HFFc6 (cell line): ENCODE measurements at places on chromosomes 5 and 9. TPM values are rescaled to one million over a fixed set of nuclear protein-coding genes. Genes with fewer than 3 reads are reported as not detected.
A peak's percentile ranks its signal among the peaks of the same experiment; 100 is the strongest.

DNA sequence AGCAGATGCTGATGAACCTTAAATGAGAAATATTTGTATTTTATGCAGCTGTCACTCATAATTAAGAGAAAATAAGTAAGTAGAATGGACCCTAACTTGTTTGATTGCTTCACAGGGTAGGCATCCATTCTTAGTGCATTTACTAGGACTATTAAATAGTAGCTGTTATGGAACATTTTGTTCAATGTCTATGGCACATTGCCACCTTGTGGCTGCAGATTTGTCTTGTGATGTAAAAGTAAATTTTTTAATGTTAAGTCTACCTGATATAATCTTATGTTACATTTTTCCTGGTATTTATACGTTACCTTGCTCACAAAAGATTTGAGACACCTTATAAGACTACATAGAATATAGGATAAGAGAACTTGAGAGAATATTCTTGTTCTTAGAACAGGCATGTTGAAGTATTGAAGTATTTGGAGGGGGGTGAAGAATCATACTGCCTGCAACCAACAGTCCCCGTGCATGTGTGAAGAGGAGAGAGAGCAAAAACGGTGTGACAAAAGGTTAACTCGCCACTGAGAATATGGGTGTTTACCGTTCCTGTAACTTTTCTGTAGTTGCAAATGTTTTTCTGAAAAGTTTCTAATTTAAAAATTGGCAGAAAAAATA is 161.1 kb downstream of the MAST4 start:
- peak; percentile 37 for DNase-seq

DNA sequence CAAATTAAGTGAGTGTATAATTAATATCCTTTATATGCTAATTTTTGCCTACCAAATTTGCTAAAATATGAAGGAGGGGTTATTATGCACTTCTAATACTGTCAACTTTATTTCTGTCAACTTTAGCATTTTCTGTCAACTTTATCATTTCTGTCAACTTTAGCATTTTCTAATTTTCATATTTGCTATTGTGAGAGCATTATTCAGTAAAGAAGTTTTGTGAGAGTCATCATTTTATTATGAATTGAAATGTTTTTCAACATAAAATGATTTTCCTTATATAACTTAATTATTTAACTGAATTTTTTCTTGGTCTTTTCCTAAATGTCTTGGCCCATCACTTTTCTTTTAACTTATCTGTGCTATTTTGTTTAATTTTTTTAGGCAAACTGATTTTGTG is 58.2 kb downstream of the FBXO4 start:
- DNase-seq: no peak

DNA sequence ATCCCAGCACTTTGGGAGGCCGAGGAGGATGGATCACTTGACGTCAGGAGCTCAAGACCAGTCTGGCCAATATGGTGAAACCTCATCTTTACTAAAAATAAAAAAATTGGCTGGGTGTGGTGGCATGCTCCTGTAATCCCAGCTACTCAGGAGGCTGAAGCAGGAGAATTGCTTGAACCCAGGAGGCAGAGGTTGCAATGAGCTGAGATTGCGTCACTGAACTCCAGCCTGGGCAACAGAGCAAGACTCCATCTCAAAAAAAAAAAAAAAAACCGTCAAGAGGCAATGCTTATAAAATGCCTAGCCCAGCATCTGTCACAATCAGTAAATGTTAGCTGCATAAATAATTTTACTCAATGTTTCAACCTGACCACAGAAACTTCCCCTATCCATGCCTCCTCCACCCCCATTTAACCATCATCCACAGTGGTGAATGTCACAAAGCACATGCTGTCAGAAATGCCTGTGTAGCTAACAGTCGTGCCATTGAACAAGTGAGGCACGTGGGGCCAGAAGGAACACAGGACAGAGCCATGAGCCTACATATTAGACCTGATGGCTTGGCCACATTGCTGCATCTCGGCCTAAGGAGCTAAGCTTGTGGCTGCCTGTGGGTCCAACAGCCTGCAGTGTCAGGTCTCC is 16.8 kb upstream of the TCOF1 start:
- DNase-seq: no peak

DNA sequence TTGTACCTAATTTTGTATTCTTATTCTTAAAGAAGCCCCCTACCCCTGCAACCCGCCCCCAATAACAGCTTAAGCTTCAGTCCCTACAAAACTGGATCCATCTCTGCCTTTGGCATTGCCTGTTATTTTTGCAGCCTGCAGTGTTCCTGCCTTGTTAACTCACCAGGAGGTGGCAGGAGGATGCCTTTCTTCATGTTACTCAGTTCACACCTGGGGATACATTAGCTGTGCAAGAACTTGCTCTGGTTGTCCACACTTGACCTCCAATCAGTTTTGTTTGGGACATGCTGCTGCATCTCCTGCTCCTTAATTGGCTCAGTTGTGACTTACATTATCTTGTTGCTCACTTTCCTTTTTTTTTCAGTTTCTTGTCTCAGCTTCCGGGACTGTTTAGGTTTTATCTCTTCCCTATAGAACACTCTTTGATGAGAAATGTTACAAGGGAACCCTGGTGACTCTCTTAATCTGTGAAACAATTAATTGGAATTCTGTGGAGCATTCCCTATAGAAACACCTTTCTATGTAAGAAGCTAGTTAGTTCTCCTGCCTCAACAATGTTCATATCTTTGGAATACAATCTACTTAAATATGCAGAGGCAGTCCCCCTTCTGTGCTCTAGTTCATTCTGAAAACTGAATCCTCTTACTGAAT is 467.7 kb upstream of the ACO1 start:
- DNase-seq: no peak

DNA sequence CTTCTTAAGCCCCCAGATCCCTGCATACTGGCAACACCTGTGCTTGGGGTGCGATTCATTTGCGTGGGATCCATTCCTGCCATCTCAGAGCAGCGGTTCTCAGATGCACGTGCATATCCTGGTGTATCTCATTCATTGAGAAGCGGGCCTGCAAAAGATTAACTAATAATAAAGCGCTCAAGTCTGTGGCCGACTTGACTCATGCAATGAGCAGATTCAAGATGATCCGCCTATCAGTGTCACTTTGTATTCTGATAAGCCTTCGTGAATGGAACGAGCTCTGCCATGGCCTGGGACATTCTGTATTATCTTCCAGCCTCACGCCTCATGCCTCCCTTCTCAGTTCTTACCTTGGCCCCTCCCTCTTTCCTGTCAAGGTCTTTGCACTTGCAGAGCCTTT is 22.3 kb downstream of the C1QTNF2 start:
- DNase-seq: no peak

GRCh38 chr9:117187498-117187897 is 227.4 kb downstream of the ASTN2 start:
- no peak for DNase-seq

DNA sequence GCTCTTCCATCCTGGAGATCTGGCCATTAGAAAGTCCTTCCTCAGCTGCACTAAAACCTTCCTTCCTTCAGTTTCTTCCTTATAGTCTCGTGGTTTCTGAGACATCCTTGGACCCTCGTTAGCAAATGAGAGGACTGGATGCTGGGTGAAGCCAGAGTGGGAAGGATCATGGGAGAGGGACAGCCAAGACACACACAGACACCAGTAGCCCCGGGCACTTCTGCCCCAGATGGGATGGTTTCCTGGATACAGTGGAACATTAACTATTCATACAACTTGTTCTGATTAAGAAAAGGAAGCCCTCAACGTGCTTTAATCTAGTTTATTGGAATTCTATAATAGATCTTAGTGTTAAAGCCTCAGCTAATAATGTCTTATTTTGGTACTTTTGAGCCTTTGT is 125.5 kb downstream of the SEC61B start:
- no peak for DNase-seq

Gene ELOVL7
- not detected in 3 replicates for total RNA-seq

Gene ANKRD18B
- 5.1 and 7.5 TPM in 2 replicates for total RNA-seq

Gene SYK
- total RNA-seq: not detected in 3 replicates

Gene SLC4A9
- total RNA-seq: not detected in 3 replicates

Gene TESK1
- 25.4 to 32.6 TPM (median 30.6 TPM) in 3 replicates for total RNA-seq

Gene CDKN2A
- total RNA-seq: 53.9 to 124 TPM (median 77.9 TPM) in 3 replicates
